ENCODE measurements at places on chromosomes 1 and 21.
A peak's percentile ranks its signal among the peaks of the same experiment; 100 is the strongest.

DNA sequence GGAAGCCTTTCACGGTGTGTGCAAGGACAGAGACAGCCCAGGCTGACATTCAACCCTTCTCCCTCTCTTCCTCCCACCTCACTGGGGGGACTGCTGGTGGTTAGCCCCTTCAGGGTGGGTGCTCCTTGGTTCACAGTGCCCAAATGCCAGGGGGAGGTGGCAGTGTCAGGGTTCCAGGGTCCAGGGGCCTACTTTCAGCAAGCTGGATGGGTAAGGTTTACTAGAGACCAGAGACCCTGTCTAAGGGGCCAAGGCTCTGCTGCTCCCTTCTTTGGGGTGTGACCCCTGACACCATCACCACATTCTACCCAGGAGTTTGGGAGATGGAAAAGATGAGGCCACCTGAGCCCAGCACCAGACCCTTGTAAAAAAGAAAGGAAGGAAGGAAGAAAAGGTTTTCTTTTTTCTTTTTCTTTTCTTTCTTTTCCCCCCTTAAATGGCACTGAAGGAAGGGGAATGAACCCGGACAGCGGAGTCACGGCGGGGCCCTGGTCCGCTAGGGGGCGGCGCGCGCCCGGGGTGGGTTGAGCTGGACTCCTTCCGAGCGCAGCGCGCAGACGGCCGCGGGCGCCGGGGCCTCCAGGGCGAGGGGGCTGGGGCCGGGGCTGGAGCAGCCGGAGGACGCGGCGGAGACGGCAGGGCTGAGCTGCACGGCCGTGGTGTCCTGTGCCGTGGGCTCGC lies 18.8 kb downstream of the KNCN start:
- peak; percentile 74 for DNase-seq

- no peak for DNase-seq
Observed at GRCh38 chr1:96074876-96075577, 646.6 kb upstream of the PTBP2 start.

DNA sequence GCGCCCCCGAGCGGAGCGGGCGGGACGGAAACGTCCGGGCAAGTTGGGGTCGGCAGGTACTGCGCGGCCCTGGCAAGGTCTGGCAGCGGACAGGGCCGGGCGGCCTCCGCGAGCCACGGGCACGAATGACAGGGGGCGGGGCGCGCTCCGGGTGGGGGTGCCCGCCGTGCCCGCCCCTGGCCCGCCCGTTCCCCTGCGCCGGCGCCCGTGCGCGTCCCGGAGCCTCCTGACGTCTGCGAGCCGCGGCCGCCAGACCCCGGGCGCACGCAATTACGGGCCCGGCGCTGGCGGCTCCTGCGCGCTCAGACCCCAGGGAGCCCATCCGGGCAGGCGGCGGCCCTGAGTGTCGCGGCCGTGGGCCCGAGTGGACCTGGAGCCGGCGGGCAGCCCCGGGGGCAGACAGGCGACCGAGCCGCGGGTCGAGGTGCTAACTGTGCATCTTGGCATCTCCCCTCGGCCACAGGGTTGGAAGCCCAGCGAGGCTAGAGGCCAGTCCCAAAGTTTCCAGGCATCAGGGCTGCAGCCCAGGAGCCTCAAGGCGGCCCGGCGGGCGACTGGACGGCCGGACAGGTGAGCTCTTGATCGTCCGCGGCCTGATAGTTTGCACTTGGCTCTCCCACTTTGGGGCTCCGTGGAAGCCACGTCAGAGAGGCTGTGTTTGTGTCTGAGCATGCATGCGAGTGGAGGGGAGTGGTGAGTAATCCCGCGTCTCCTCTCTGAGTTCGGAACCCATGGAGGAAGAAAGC lies 918 bp downstream of the MIB2 start:
- no peak for DNase-seq

DNA sequence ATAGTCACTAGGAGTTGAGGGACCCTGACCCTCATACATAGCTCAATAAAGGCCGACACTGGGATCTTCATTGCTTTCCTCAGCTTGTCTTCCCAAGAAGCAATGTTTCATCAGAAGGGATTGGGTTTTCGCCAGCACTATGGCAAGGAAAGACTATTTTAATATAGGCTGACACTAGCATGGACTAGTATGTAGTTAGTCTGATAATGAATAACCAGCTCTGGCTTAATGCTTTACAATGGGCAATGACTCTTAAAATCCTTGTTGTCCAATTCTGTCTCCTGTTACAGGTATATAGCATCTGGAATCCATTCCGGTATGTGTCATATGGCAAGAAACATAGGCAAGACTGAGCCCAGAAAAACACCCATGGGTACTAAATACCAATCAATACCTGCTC lies 15.3 kb upstream of the SYT2 start:
- DNase-seq, result no peak

DNA sequence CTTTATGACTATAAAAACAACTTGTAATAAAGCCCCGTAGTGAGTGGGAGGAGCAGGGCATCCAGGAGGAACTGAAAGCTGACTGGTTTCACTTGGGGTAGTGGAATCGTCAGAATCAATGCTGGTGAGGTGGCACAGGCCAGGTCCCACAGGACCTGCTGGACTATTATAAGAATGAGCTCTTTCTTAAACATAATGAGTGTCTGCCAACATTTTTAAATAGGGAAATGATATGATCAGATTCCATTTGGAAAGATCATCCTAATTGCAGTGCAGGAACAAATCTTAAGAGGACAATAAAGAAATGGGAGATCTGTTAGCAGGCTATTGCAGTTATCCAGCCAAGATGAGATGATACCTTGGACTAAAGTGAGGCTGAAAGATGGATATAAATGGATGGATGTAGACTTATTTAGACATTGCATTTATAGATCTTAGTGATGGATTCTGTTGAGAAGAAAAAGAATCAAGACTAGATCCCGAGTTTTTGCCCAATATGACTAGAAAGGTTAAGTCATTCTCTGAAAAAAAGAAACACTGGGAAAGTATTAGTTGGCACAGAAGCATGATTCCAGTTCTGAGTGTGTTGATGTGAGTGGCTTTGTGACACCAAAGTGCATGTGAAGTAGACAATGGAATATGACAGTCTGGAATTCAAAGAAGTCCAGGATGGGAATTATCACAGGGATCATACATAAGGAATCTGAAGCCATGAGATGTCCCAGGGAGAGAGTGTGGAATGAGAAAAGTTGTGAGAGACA lies 153.3 kb upstream of the SGIP1 start:
- DNase-seq, result no peak

- DNase-seq, result no peak
Observed at GRCh38 chr1:119600976-119601375, 47.1 kb downstream of the ZNF697 start.

- no peak for DNase-seq
Observed at GRCh38 chr1:220708936-220709801, 19.0 kb downstream of the C1orf115 start.

DNA sequence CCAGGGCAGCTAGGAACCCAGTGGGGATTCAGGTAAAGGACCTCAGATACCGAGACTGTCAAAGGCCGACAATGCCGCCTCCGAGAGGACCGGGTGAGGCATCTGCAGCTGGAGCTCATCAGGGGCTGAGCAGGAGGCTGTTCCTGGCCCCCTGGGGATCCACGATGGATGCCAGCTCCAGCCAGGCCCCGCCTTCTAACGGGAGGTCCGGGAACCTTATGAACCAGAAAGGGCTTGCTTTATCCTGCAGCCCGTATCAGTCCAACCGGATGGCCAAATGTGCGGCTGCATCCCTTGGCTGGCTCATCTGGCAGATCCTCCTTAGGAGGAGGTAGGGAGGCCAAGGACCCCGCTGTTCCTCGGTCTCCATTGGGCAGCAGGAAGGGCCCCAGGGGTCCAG lies 32.0 kb downstream of the SLC45A1 start:
- no peak for DNase-seq

DNA sequence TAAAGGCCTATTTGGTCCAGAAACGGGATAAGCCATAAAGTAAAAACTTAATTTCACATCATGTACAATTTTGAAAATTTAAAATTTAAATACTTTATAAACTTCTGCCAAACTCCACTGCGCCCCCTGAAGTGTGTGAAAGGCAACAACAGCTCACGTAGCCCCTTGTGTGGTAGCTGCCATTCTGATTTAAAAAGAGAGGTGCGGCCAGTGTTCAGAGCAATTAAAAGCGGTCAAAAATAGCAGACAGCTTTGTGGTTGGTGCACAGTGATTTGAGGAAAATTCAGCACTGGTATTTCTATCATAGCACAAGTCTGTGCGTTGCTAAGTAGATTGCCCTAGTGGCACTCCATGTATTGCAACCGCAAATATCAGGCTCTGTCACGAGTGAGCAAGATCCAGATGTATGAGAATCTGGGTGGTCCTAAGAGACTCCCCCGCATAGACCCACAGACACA lies 122.5 kb downstream of the ATG4C start:
- no peak for DNase-seq

GRCh38 chr21:14706712-14707510 lies 160.8 kb upstream of the SAMSN1 start:
- no peak for DNase-seq

GRCh38 chr1:153402226-153402625 lies 11.4 kb upstream of the S100A8 start:
- DNase-seq, result no peak

- no peak for DNase-seq
Observed at GRCh38 chr1:29556657-29557056, 320.3 kb downstream of the PTPRU start.

GRCh38 chr1:83725735-83726360 lies 273.1 kb downstream of the TTLL7 start:
- DNase-seq, result no peak

GRCh38 chr1:184632415-184633175 lies 122.1 kb downstream of the EDEM3 start:
- no peak for DNase-seq

DNA sequence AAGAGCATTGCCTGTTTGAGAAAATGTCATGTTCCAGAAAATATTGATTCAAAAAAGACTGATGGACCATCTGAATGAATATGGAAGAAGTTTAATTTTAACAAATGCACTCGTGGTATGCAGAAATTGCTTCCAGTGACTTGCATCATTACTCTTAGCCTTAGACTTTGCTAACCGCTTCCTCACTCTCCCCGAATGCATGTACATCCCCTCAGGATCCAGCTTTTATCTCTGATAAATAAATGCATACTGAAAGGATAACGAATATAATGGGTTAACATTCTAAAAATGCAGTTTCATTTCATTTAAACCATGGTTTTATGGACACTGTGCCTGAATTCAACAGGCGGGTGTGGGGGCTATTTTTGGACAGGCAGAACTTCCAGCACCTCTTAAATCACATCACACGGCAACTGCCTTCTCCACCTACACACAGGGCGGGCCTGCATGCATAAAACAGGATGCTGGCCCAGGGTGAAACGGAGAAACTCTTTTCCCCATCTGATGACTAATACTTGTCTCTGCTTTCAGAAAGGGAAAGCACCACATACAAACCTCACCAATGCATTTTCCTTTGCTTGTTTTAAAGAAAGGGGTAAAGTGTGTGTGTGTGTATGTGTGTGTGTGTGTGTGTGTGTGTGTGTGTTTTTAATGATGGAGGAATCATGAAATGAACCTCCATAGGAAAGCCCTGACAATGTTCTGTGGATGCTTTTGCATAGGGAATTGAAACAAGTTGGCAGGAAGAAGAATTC lies 48.7 kb downstream of the SPAG17 start:
- peak; percentile 88 for DNase-seq

GRCh38 chr1:45995298-45995697 lies 137.1 kb downstream of the PIK3R3 start:
- no peak for DNase-seq

- no peak for DNase-seq
Observed at GRCh38 chr1:118081387-118081786, 103.6 kb downstream of the SPAG17 start.

GRCh38 chr1:45567911-45568310 lies 15.9 kb upstream of the NASP start:
- no peak for DNase-seq

DNA sequence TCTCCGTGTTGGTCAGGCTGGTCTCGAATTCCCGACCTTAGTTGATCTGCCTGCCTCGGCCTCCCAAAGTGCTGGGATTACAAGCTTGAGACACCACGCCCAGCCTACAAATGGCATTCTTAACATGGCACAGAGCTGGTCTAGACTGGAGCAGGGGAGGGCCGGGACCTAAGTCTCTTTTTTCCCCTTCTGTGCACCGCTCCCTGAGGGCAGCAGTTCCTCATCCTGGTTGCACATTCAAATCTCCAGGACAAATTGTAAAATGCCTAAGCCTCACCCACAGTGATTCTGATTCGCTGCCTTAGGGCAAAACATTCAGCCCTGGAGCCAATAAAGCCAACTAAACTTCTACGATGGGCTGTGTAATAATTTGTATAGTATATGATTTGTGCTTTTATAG lies 10.1 kb upstream of the AVPR1B start:
- no peak for DNase-seq

- DNase-seq, result no peak
Observed at GRCh38 chr1:43382027-43382779, 7.4 kb downstream of the MED8 start.

DNA sequence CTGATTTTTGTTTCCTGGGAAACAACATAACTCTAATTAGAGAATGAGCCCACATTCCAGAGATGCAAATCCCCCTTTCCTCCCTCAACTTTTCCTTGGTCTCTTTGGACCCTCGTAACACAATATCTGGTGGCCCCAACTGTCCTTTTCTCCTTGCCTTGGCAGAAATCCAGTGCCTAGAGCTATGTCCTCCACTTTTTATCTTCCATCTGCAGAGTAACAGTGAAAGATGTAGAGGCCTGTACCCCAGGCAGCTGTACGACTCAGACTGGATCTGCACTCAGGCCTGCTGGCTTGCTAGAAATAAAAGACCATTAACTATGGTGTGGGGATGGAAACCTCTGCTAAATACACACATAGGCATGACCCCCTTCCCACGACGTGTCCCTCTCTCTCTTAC lies 72.0 kb downstream of the WARS2 start:
- DNase-seq, result no peak

DNA sequence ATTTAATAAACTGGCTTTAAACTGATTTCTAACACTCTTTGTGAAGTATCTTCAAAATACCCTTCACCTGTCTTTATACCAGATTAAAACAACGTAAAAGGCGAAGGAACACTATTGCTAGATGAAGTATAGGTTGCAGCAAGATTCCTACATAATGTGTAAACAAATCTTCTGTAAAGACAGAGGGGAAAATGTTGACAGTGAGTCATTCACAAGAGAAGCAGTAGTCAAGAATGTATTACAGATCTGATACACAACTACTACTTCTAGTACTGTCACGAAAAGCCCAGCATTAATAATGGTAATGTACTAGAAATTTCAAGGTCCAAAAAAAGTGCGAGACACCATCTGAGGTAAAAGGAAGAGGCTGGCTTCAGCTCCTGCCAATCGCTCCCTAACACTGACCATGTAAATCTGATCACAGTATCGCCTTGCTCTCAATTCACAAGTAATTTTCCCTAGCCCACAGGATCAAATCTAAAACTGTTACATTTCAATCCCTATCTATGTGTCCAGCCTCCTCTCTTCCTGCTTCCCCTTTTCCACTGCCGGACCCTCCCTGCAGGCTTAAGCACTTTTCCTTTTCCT lies 290.4 kb downstream of the AKT3 start:
- no peak for DNase-seq

DNA sequence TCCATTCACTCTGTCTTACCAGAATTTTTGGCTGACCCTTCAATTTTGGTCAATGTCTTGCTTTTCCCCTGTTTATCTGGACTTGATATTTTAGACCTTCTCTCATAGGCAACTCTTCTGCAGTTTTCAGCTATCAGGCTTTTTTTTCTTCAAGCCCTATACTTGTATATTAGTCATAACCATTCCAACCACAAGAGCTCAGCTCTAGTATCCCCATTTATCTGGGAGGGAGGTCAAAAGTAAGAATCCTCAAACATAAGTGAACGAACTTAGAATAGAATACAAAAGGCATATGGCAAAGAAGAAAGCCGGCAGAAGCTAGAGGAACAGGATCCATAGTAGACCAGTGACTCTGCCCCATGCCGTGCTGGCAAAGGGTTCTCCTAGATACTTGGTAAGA lies 45.9 kb upstream of the TNFSF4 start:
- DNase-seq, result no peak

- DNase-seq, result no peak
Observed at GRCh38 chr1:217393896-217394295, 237.0 kb downstream of the GPATCH2 start.

Data from left hindlimb (tissue), 1 donor.